ENCODE measurements at places on chromosomes 1 and 21.

DNA sequence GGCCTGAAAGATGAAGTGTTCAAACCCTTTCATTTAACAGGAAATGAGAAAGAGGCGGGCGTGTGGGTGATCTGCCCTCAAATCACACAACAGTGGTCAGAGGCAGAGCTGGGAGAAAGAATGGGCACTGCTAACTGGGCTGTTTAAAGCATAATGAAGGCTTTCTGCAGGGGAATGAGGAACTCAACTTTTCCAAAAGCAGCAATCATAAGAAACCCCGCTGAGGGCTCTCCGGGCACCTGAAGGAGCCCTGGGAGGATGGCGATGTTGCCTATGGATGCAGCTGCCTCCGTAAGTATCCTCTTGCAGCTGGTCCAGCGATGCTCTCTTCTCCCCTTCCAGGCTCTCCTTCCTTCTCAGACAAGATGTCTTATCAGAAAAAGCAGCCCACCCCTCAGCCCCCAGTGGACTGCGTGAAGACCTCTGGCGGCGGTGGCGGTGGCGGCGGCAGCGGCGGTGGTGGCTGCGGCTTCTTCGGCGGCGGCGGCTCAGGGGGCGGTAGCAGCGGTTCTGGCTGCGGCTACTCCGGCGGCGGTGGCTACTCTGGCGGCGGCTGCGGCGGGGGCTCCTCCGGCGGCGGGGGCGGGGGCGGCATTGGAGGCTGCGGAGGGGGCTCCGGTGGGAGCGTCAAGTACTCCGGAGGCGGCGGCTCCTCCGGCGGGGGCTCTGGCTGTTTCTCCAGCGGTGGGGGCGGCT lies 1.2 kb downstream of the LORICRIN start:
- DNase-seq, result no peak

DNA sequence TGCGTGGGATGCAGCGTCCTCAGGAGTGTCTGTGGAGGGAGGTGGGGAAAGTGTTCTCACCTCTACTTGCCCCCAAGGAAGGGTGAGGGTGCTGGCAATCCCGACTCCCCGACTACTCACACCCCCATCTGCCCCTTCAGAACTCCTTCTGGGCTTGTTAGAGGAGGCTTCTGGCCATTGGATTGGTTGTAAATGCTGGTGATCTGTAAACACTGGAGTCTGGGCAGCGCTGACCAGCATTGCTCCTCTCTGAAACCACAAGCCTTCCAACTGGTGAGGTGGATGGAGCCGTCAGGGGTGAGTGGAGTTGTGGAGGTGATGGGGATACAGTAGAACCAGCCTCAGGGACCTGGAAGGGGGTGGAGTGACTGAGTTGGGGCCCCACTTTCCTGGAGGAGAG lies 59.3 kb downstream of the NKAIN1 start:
- no peak for DNase-seq

DNA sequence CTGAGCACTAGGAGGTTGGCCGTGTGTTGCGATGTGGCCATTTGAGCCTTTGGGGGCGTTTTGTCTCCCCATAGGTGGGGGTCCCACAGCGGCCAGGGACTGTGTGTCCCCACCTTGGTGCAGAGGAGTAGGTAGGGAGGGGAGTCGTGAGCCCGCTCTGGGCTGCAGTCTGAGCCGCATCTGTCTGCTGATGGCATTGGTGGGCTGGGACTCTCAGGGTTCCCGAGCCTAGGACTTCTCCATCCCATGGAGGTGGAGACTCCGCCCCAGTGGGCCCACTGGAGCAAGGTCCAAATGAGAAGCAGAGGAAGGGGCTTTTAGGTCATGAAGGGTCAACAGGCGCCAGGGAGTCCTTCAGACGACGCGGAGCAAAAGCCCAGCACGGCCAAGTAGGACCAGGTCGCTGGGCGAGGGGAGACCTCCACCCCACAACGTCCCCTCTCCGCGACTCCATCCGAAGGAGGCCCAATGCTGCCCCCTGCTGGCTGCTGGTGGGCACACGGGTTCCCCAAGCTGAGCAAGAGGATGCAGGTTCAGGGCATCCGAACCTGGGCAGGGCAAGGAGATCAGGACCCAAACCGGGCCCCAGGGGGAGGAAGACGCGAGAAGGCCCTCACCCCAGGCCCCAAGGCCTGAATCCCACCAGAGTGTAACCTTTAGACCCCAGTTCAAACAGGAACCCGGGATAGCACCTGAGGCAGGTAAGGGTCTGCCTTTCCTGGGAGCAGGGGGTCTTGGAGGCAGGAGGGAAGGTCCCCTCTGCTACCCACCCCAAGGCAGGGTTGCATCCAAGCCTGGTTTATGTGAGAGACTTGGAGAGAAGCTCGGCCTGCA lies 14.9 kb downstream of the TTC34 start:
- peak; percentile 53 for DNase-seq

DNA sequence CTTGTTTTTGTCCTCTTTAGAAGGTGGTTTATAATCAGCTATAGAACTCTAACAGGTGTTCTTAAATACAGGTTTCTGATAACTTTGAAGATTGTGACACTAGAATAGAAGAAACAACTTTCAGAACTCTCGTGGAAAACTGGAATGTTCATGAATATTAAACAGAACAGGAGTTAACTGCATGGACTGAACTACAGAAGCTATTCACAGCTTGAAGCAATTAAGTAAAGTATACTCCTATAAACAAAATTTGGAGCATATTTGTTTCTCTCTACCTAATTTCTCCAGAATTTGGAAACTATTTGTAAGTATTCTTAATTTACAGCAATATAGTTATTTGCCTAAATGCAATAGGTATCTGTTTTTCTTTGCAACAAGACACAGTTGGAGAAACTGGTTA lies 824.8 kb downstream of the ADGRL2 start:
- DNase-seq, result no peak

DNA sequence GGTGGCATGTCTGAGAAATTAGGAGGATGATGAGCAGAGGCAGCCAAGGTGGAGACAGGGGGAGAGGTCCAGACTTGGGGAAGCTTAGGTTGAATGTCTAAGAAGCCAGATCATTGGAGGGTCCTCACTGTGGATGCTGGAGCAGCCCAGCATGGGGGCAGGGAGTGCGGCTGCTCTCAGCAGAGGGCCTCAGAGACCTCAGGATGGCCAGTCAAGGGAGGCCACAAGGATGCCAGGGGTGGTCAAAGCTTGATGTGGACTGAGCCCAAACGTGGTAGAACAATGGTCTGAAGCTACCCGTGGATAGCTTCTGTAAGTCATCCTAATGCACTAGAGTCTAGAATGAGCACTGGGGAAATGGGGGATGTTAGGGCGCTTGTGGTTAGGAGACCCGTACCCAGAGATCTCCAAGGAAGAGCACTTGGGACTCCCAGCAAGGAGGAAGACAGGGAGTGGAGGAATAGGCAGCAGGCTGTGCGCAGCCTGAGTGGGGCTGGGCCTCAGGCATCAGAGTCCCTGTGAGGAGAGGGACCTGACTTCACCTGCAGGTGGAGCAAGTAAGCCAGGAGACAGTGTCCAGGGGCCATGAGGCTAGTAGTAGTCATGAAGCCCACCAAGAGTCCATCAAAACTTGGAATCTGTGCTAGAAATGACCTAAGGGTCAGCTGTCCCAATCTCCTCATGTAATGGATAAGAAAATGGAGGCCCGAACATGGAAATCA lies 4.3 kb upstream of the S100A9 start:
- DNase-seq, result peak; percentile 60

All from H1 (cell line).